GM04503 (cell line): ENCODE measurements at places on chromosomes 16 and 17.

DNA sequence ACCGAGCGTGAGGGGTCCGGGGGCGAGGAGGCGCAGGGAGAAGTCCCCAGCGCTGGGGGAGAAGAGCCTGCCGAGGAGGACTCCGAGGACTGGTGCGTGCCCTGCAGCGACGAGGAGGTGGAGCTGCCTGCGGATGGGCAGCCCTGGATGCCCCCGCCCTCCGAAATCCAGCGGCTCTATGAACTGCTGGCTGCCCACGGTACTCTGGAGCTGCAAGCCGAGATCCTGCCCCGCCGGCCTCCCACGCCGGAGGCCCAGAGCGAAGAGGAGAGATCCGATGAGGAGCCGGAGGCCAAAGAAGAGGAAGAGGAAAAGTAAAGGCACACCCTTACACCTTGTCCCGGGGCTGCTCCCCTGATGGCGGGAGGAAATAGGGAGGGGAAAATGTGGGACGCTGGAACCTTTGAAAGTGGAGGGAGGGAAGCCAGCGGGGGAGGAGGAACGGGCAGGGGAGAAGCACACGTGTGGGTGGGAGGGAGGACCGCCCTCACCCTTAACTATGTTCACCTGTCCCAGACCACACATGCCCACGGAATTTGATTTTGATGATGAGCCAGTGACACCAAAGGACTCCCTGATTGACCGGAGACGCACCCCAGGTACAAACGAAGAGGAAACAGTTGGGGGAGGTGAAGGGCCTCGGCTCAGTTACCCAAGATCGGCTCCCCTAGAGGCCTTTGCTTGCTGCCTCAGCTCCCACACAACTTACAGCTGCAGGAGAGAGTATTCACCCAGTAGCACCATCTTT lies 916 bp downstream of the PAGR1 start:
- DNase-seq: no peak

GRCh38 chr16:5064915-5065314 lies 841 bp downstream of the C16orf89 start:
- DNase-seq: no peak

DNA sequence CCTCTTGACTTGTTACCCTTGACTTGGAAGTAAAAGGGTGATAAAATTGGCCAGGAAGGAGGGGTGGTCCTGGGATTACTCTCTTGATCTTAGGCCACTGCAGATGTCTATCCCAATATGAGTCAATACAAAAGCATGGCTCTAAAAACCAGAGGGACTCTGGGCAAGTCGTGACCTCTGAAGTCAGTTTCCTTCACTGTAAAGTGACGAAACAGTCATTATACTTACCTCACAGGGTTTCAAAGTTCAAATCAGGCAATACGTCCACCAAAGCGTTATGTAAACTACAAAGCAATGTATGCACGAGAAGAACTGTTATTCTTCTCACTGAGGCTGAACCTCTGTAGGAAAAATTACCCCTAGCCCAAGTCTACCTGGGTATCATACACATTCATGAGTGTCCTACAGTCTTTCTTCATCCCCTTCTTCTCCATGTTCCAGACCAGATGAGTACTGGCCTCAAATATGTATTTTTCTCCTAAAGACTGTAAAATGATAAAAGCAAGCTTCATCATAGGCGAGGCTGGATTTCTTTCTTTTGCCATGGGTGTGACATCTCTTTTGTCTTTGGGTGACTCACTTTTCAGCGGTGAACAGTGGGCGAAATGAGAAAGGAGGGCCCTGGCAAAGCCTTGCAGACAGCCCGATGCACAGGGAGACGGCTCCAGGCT lies 34.5 kb upstream of the CLEC18B start:
- DNase-seq: no peak

- no peak for DNase-seq
These were observed 5.6 kb downstream of the GLIS2 start for GRCh38 chr16:4321286-4322120.

DNA sequence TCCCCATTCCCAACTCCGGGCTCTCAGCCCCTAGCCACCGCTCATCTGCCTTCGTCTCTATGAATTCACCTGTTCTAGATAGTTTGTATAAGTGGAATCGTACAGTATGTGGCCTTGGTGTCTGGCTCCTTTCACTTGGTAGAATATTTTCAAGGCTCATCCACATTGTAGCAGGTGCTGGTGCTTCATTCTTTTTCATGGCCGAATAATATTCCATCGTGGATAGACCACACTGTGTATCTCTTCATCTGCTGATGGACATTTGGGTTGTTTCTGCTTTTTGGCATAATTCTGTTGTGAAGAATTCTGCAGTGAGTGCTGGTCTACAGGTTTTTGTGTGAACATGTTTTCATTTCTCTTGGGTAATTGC lies 324.2 kb downstream of the SEC14L1 start:
- no peak for DNase-seq

DNA sequence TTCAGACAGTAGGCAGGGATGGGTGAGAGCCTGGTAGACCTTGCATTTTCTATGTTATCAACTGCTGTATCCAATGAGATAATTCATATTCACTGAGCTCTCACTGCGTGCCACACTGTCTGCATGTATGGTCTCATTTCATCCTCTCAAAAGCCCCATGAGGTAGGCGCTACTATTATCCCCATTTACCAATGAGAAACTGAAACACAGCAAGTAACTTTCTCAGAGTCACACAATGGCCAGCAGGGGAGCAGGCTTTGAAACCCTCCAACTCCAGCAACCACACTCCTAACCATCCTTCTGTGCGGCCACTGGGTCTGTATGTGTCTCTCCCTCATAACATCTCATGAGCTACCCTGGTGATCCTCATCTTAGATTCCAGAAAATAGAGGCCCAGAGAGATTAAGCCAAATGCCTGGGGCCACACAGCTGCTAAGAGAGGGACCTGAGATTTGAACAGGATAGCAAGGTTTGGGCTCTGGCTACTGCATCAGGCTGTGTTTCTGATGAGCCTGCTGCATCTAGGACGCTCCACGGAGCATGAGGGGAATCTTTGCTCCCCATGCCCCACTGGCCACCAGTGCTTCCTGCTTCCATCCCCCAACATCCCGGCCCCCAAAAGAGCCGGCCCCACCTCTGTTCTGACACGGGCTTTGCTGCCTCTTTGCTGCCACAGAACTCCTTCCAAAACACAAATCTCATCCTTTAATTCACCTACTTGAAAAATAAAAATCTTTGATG lies 3.2 kb downstream of the CCR7 start:
- no peak for DNase-seq

DNA sequence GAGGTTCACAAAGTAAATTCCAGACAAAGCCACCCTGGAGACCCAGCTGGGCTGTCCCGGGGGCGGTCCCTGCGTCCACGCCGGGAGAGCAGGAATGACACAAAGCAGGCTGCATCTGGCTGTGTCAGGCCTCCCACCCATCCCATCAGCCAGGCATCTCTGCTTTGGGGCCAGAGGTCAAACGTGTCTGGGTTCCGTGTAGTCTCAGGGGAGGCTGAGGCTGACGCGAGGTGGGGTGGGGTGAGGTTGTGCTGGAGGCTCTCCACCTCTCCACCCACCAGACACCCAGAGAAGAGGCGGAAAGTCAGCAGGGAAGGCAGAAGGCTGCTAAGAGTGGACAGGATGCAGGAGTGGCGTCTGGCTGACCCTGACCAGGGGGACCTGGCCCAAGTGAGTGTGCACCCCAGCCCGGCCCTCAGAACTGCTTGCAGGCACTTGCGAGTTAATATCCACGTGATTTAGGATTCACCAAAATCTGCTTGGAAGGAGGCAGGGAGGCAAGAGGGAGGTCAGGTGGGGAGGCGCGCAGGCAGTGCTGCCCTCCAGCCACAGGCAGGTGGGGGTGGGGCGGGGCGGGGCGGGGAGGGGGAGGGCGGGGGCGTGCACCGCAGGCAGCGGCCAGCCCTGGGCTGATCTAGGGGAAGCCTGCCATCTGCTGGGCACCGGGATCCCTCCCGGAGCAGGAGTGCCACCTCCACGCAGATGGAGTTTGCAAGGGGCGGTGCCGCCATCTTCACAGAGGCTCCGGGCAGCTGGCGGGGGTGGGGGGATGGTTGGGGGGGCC lies 44.3 kb downstream of the TBC1D16 start:
- DNase-seq: no peak

DNA sequence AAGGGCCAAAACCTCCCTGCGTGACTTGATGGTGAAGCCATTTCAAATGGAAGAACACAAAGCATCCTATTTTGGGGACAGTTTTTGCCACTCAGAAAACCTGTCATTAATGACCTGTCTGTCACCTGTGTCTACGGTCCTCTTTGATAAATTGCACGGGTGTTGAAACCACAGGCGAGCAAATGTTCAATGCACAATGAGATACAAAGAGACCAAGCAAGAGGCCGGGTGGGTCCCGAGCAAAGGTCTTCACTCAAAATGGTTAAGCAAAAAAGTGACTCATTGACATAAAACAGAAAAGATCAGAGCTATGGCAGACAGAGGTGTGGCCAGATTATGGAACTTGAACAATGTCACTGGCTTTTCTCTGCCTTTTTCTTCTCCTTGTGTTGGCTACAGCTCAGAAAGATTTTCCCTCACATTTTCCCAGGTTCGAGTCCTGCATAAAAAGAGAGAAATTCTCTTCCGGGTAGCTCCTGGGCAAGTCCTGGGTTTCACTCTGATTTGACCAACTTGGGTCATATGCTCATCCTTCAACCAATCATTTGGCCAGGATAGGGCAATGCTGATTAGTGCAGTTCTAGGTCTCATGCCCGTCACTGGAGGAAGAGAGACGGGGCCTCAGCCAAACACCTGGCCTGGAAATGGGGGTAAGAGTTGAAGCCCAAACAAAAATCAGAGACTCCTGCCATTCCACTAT lies 92.2 kb downstream of the CMC2 start:
- DNase-seq: no peak

DNA sequence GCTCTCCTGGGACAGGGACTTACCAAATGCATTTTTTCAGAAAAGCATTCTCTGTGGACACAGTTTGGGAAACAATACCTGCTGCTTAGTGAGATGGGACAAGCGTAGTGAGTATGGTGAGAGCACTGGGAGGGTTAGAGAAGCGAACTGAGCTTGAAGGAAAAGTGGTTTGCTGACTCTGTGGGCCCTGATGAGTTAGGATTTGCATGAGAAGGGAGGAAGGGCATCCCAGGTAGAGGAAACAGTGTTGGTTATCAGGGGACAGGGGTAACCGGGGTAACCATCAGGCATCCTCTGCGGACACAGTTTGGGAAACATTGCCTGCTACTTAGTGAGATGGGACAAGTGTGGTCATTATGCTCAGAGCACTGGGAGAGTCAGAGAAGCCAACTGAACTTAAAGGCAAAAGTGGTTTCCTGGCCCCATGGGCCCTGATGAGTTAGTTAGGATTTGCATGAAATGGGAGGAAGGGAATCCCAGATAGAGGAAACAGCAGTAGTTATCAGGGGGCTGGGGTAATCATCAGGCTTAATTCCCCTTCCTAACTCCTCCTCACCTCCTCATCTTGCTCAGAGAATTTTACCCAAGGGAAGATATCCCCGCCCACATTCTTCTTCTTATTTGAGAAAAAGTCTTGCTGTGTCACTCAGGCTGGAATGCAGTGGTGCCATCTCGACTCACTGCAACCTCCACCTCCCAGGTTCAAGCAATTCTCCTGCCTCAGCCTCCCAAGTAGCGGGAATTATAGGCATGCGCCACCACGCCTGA lies 319.3 kb downstream of the RBFOX1 start:
- no peak for DNase-seq

DNA sequence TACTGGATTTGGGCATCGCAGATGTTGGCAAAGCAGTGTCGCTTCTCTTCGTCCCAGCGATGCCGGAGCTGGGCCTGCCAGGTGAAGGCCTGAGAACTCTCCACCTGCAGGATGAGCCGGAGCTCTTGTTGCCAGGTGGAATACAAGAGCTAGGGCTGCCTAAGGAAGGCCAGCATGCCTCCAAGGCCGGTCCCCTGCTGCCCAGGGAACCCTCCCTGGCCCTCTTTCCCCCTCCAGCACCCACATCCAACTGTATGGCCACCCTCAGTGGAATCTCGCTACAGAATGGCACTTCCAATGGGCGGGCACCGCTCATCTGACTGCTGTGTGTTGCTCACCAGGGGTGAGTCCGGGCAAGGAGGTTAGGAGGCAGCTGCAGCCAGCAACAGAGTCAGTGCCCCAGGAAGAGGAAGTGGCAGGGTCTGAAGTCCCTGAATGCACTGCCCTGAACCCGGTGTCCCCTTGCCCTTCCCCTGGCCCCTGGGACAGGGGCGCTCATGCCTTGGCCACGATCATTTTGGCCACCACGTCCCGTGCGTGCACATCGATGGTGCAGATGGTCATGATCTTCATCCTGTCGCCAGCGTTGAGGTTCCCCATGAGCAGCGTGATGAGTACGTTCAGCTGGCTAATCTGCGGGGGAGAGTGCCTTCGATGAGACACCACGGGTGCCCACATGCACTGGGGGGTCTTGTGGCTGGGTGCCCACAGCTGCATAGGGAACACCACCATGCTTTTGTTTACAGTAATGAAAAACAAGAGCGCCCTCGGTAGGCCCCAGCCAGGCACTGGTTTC lies 75.8 kb downstream of the DNAH17 start:
- DNase-seq: no peak

DNA sequence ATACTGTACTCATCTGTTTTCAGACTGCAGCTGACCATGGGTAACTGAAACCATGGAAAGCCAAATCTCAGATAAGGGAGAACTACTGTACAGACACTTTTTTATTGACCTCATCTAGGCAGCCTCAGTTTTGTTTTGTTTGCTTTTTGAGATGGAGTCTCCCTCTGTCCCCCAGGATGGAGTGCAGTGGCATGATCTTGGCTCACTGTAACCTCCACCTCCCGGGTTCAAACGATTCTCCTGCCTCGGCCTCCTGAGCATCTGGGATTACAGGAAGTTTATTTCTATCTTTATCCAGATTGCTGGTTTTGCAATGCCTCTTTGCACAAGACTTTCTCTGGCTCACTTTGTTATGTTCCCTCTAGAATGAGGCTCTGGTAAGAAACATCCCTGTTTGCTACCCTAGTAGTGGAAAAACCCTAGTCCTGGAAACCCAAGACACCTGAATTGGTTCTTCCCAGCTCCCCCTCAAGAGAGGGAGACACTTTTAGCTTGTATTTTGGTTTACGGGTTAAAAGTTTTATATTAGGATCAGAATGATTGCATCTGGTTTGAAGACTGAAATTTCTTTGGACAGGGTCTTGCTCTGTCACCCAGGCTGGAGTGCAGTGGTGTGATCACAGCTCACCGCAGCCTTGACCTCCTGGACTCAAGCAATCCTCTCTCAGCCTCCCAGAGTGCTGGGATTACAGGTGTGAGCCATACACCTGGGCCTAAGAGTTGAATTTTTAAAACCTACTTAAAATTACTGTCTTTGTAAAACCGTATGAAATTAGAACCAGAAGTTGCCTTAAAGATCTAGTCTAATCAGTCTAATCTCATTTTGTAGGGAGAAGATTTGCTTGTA lies 38.9 kb downstream of the ZNF207 start:
- no peak for DNase-seq

GRCh38 chr17:58184308-58184985 lies 8.1 kb upstream of the EPX start:
- DNase-seq: no peak

- no peak for DNase-seq
These were observed 848 bp downstream of the CES3 start for GRCh38 chr16:66961914-66962313.

DNA sequence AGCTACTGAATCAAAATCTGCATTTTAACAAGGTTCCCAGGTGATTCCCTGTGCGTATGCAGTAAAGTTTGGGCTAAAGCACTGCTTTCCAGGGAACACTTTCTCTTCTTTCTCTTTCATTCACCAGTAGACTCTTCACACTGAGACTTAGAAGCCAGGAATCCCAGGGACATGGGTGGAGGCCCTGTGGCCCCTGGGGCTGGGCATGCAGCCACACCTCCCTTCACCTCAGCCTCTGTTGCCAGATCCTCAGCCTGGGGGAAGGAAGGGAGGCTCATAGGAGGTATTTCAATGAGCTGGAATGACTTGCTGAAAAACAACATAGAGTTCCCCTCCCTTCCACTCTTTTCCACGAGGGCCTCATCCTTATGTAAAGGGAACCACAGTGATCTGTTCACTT lies 1.2 kb downstream of the G6PC3 start:
- DNase-seq: no peak
